ENCODE measurements at places on chromosomes 2 and 18.

GRCh38 chr2:54568876-54569321 is 112.8 kb downstream of the SPTBN1 start:
- DNase-seq: no peak

DNA sequence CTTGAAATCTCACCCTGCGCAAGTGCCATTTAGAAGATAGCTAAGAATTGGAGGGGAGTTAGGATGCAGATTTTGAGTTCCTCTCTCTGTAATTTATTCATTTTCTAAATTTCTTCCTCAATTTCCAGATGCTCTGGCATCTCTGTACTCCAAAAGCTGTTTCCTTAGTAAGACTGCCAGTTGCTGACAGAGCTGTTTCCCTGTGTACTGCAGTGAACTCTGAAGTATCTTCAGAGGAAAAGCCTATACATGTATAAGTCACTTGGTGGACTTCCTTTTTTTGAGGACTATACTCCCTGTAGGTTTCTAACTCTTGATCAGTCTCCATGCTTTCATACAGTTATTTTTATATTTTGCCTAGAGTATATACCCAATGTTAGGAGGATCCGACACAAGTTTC is 1.5 kb upstream of the RESP18 start:
- no peak for DNase-seq

- no peak for DNase-seq
Measured at GRCh38 chr2:67489396-67489795, 92.3 kb downstream of the ETAA1 start.

GRCh38 chr2:233462826-233463470 is 103.6 kb downstream of the USP40 start:
- no peak for DNase-seq

GRCh38 chr2:10126632-10127026 is 4.1 kb downstream of the RRM2 start:
- DNase-seq: no peak

GRCh38 chr18:67104700-67105284 is 411.7 kb downstream of the DSEL start:
- DNase-seq: peak; percentile 40

- DNase-seq: no peak
Measured at GRCh38 chr18:32093523-32093922, 1.8 kb downstream of the RNF138 start.

GRCh38 chr2:23541503-23542229 is 156.7 kb downstream of the KLHL29 start:
- no peak for DNase-seq

DNA sequence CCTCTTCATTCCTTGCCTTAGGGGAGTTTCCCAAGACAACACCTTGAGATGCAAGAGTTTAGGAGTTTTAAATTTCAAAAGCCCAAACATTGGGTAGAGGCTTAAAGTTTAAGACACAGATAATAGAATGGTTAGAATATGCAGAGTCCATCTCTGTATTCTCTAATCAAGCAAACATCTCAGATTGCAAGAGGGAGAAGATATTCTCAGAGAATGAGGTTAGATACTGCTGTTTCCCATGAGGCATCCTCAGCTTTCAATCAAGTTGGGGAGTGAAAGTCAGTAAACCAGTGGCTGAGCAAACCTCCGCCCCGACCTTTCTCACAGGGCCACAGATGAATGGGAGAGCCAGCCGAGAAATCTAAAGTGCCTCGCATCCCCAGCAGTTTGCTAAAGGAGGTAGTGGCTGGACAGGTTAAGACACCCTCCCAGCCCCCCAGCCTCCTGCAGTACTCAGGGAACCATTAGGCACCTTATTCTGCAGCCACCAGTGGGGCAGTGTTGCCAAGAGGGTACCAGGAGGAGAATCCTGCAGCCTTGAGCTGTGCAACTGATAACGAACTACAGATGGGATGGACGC is 30.0 kb downstream of the FBXO36 start:
- no peak for DNase-seq

GRCh38 chr18:59993560-59993959 is 93.8 kb downstream of the PMAIP1 start:
- DNase-seq: no peak

GRCh38 chr2:181818840-181819239 is 72.7 kb upstream of the ITPRID2 start:
- no peak for DNase-seq

DNA sequence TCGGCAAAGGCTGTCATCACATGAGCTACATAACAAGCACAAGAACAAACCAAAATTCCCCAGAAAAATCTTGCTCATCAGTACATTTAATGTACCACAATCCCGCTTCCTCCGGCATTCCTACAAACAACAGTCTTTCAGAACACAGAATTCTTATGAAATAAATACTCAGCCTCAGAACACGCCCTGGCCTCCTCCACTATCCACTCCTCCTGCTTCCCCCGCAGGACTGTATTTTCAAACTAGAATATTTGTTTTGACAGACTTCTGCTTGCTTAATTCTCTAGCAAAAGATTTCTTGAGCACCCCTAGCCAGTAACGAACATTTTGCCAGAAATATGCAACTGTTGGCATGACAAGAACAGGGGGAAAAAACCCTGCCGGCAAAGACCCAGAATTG is 131.2 kb downstream of the THADA start:
- no peak for DNase-seq

DNA sequence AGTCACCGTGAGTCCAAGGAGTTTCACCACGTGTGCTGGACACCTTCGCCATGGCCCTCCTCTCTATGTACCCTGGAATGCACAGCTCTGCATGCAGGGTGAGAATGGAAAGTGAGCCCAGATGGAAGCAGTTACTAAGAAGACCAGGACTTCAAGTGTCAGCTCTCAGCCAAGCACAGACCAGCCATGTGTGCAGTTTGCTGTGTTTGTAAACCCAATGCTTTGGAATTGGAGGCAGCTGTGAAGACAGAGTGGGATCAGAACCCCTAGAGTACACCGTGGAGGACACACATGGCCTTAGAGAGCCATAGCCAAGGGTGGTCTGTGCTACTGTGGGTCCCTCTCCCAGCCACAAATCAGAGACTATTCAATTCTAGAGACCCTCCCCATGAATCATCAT is 655.5 kb upstream of the ID2 start:
- DNase-seq: no peak

Data from smooth muscle cell of the brain vasculature (primary cell).